ENCODE measurements at places on chromosomes 12 and 14.

- no peak for DNase-seq
Measured at GRCh38 chr14:103085106-103086091, 1.4 kb downstream of the LBHD2 start.

GRCh38 chr12:112685321-112685720, 106.2 kb upstream of the RPH3A start:
- DNase-seq = no peak

GRCh38 chr14:32003585-32003984, 73.5 kb upstream of the ARHGAP5 start:
- DNase-seq = no peak

GRCh38 chr12:49664591-49665239, 41.4 kb downstream of the PRPF40B start:
- DNase-seq = no peak

GRCh38 chr12:52964556-52965336, 15.8 kb downstream of the KRT18 start:
- DNase-seq = no peak

DNA sequence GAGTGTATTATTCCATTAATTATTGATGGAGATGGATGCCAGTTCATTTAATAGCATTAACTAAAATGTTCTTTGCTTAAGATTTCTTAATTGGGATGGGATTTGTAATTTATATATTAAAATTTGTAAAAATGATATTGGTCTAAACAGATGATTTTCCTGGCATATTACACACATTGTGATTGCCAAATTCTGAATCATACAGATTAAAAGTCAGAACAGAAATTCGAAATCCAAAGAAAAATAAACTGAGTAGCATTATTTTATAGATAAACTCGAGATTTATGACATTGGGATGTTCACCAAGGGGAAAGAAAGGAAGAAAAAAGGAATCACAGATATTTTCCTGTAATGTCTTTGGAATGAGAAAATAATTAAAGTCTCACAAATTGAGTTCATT, 481.1 kb downstream of the CCER1 start:
- DNase-seq = no peak

DNA sequence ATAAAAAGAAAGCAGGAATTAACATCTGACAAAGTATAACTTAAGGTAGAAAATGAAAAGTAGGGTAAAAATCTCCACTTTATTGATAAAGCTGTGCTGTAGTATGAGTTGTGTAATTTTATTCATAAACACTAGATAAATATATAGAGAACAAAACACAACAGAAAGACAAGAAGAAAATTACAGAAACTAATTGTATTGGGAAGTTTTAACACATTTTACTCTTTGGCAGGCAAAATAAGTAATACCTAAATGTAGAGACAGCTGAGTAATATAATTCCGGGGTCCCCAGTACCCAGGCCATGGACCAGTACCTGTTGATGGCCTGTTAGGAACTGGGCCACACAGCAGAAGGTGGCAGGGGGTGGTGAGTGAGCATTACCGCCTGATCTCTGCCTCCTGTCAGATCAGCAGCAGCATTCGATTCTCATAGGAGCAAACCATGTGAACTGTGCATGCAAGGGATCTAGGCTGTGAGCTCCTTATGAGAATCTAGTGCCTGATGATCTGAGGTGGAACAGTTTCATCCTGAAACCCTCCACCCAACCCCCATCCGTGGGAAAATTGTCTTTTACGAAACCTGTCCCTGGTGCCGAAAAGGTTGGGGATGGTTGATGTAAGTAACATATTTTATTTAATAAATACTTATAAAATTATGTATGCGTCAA, 84.4 kb upstream of the ETV6 start:
- DNase-seq = no peak

DNA sequence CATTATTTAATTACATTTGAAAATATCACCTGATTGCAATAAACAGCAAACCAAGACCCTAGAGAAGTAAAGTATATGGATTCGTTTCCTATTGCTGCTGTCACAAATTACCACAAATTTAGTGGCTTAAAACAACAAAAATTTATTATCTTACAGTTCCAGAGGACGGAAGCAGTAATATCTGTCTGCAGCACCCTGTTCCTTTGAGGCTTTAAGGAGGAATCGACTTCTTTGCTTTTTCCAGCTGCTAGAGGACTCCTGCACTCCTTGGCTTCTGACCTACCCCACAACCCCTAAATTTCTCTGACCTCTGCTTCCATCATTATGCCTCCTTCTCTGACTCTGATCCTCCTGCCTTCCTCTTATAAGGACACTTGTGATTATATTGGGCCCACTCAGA, 23.8 kb upstream of the PPM1A start:
- no peak for DNase-seq

GRCh38 chr12:106229036-106229591, 18.7 kb downstream of the CKAP4 start:
- no peak for DNase-seq

GRCh38 chr12:51160814-51161459, 12.0 kb downstream of the TFCP2 start:
- DNase-seq = no peak

- DNase-seq = no peak
Measured at GRCh38 chr12:1375323-1375722, 219.1 kb downstream of the FBXL14 start.

- no peak for DNase-seq
Measured at GRCh38 chr14:75984674-75985073, 889 bp upstream of the IFT43 start.

GRCh38 chr12:86801439-86801838, 545.2 kb upstream of the MGAT4C start:
- no peak for DNase-seq

- DNase-seq = no peak
Measured at GRCh38 chr12:2284321-2284813, 231.6 kb downstream of the CACNA1C start.

DNA sequence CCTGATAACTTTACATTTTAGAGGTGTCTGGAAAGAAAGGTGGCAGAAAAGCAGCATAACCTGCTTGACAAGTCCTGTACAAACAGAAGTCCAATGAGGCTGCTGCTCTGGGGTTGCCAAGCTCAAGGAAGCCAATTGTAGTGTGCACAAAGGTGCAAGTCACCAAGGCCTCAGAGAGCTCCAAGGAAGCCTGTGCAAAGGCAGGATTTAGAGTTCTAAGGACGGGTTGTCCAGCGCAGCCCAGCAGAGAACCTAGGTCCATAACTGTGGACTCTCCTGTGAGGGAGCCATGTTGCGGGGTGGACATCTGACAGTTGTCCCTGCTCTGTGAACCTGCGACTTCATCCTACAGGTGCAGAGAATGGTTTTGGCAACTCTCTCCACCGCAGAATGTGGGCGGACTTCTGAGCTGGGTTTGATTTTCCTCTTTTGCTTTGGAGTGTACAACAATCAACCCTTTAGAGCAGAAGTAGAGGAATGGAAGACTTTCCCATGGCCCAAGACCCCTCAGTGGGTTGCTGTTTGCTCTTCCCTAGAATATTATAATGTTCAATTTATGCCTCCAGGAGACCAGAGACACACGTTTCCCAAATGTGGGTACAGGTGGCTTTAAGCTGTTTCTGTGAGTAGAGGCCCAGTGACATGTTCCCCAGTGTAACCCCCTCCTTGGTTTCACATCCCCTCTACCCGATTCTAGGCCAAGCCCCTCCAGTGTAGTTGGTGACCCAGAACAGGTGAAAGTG, 81.0 kb downstream of the ETV6 start:
- no peak for DNase-seq

- DNase-seq = peak; percentile 25
Measured at GRCh38 chr14:23186913-23187654, 3.6 kb upstream of the SLC7A8 start.

GRCh38 chr12:124603100-124603541, 35.7 kb upstream of the NCOR2 start:
- DNase-seq = peak; percentile 8

GRCh38 chr12:65565601-65566560, 258.4 kb upstream of the HMGA2 start:
- DNase-seq = no peak

- DNase-seq = peak; percentile 97
Measured at GRCh38 chr14:91390165-91390778, 27.3 kb downstream of the CCDC88C start.

- DNase-seq = no peak
Measured at GRCh38 chr12:130523208-130523607, 185.5 kb downstream of the PIWIL1 start.

GRCh38 chr14:21822109-21822508, 148.5 kb upstream of the OR4E1 start:
- DNase-seq = no peak

DNA sequence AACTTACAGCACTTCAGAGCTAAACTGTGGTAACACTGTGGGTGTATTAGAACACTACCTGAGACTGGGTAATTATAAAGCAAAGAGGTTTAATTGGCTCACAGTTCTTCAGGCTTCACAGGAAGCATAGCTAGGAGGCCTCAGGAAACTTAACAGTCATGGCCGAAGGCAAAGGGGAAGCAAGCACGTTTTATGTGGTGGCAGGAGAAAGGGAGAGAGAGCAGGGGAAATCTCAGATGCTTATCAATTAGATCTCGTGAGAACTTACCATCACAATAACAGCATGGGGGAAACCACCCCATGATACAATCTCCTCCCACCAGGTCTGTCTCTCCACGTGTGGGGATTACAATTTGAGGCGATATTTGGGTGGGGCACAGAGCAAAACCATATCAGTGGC, 512.6 kb downstream of the RERGL start:
- DNase-seq = no peak

DNA sequence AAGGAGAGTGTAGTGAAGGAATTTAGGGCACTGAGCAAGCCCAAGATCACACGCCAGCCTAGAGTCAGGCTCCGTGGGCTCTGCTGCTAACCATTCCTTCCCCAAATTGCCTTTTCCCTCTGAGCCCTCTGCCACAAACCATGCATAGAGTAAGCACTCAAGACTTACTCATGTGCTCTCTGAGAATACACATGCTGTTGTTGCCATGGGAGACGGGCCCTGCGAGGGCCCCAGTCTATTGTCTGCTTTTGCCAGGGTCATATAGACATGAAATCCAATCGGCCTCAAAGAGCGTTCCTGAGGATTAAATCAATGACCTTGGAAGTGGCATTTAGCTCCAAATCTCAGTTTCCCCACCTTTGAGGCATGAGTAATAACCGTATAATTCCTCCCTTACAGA, 48.7 kb upstream of the WSCD2 start:
- DNase-seq = no peak

- no peak for DNase-seq
Measured at GRCh38 chr12:82867762-82868500, 181.2 kb downstream of the TMTC2 start.

GRCh38 chr12:26156201-26156871, 31.5 kb upstream of the BHLHE41 start:
- no peak for DNase-seq

- DNase-seq = no peak
Measured at GRCh38 chr14:52738409-52738808, 8.4 kb downstream of the STYX start.

DNA sequence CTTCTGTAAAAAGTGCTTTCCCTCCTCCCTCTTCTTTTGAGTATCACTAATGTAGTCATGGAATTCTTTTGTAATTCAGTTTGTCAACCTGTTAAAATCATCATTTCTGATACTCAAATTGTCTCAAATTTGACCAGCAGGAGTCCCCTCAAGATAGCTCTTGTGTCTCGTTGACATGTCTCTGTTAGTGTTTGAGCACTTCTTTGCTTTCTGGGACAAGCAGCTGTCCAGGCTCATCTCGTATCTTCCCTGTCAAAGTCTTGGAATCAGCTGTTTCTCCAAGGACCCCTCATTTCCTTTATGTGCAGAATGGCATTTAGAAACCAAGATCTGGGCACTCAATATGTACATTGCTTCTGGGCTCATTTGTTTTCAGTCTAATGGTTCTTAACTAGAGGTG, 10.7 kb downstream of the CIPC start:
- no peak for DNase-seq

- DNase-seq = no peak
Measured at GRCh38 chr14:103332143-103332919, 1.7 kb upstream of the EIF5 start.

GRCh38 chr14:77799863-77800730, at the start of gene ADCK1:
Gene ADCK1, plus strand, starts transcription at chr14:77800109. Its CDS starts 18,870 bp downstream, at chr14:77818979.
- peak; percentile 41 for DNase-seq

DNA sequence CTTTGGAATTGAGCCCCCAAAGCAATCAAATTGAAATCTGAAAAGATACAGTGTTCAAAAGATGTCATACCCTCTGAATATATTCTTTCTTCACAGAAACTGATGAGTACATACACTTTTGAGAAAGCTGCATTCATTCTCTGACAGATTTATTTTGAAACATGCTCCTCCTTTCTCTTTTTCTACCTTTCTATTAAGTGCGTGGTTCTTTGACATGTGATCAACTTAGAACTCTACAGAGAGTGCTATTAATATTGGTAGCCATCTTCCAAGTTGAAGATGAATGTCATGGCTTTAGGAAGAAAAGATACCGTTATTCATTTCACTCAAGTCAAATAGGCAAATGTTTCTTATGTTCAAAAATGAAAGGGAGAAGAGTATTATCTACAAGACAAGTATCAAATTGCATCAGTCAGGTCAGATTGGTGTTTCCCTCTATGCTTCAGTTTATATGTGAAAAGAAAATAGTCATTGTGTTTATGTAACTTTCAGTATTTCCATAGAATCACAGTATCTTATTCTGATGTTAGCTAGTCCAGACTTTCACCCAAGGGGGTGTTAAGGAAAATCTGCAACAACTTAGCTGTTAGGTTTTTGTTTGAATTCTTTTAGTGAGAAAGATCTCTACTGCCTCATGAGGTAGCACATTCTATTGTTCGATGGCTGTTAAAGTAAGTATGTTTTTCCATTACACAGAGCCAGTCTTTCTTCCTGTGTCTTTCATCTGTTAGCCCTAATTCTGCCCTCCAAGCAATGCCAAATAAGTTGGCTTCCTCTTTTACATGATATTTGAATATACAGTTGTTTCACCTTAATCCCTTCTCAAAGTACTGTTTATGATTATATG, 55.4 kb upstream of the GARIN2 start:
- DNase-seq = no peak

DNA sequence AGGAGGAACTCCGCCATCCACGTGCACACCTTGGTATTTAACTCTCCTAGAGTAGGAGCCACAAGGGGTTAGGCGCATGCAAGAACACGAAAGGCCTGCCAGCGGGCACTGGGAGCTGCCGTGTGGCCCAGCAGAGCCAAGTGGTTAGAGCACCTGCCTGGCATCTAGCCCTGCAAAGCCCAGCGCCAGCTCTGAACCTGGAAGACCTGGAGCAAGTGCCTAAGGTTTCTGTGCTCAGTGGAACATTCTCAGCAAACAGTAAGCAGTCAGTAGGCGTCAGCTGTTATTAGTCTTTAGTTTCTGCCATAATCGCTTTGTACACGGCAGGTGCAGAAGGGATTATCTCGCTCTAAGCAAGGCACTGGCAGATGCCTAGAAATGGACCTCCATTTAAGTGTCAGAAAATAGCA, 55.4 kb downstream of the SETD3 start:
- peak; percentile 100 for DNase-seq
